IMR-90 (cell line): ENCODE measurements at places on chromosomes 1 and 21. TPM values are rescaled to one million over a fixed set of nuclear protein-coding genes. Genes with fewer than 3 reads are reported as not detected.
A peak's percentile ranks its signal among the peaks of the same experiment; 100 is the strongest.

Gene TNNI3K
- 0.28 and 0.90 TPM in 2 replicates for total RNA-seq

Gene CFHR5
- total RNA-seq = not detected in 2 replicates

Gene HCRTR1
- not detected in 2 replicates for total RNA-seq

Gene SON
- 144 and 146 TPM in 2 replicates for total RNA-seq

DNA sequence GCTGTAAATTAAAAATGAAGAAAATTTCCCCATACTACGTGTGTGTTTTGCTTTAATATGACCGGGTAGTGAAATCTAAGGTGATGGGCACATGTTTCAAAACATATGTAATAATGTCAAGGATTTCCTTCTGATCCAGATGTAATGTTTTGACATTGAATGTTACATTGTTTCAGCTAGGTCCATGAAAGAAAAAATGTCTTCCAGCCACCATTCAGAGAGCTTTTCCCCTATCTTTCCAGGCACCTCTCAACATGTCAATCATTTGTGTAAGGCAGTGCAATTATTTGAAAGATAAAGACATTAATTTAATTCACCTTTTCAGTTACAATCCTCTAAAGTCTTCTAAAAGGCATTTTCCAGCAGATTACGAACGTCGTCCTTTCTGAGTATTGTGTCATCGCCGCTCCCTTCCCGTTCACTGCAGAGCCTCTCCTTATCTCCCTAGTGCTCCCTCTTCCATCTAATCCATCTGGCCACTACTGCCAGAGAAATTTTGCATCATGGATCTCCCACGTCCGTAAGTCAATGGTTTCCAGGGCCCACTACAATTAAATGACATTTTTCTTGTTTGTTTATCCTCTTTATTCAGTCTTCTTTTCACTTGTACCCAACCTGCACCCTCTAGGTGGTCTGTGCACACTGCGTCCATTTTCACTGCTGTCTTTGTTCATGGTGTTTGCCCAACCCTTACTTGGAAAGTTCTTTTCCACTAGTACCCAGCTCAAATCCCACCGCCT is 1.3 kb upstream of the VAMP3 start:
- H3K27ac ChIP-seq = no peak overlapping the region
- no peaks in the 10 kb centered on the region for H3K4me1 ChIP-seq
- peaks cover 3% of the 10 kb centered on the region; the same call in 1 of the 2 replicates for H3K27me3 ChIP-seq
- H3K36me3 ChIP-seq = peaks cover 2% of the 10 kb centered on the region; the same call in 1 of the 2 replicates
- no peak for DNase-seq
- H3K4me3 ChIP-seq = no peak overlapping the region

DNA sequence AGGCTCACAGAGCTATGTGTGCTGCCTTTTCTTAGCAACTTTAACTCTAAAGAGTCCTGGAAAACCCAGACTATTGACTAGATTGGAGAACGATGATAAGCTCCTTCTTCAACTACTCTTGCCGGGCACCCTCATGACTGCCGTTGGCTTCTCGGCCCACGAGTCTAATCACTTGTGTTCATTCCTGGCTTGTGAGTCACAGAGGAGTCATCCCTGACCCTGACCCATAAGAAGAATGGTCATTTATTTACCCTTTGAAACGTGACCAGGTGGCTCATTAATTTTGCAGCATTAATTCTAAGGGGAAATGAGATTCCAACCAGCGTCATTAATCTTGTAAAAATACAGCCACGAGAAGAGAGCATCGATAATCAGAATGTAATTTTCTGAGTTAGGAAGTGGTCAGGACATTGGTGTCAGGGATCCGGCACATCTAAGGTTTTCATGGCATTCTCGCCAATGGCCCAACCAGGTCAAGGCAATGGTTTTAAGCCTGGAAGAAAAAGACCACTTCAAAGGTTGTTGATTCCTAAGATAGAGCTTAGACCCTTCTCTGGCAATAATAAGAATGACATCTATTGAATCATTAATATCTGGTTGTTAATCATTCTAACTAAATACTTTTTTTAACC is 183.6 kb upstream of the RUNX1 start:
- H3K36me3 ChIP-seq = no peaks in the 10 kb centered on the region
- DNase-seq = peak; percentile 92

- no peaks in the 10 kb centered on the region for H3K27me3 ChIP-seq
- H3K36me3 ChIP-seq = peaks cover 15% of the 10 kb centered on the region; the same call in 1 of the 2 replicates
- H3K4me1 ChIP-seq = no peaks in the 10 kb centered on the region
- no peak overlapping the region for H3K27ac ChIP-seq
- no peak for DNase-seq
These were observed 31.0 kb downstream of the SLC16A1 start for GRCh38 chr1:112925015-112925414.

DNA sequence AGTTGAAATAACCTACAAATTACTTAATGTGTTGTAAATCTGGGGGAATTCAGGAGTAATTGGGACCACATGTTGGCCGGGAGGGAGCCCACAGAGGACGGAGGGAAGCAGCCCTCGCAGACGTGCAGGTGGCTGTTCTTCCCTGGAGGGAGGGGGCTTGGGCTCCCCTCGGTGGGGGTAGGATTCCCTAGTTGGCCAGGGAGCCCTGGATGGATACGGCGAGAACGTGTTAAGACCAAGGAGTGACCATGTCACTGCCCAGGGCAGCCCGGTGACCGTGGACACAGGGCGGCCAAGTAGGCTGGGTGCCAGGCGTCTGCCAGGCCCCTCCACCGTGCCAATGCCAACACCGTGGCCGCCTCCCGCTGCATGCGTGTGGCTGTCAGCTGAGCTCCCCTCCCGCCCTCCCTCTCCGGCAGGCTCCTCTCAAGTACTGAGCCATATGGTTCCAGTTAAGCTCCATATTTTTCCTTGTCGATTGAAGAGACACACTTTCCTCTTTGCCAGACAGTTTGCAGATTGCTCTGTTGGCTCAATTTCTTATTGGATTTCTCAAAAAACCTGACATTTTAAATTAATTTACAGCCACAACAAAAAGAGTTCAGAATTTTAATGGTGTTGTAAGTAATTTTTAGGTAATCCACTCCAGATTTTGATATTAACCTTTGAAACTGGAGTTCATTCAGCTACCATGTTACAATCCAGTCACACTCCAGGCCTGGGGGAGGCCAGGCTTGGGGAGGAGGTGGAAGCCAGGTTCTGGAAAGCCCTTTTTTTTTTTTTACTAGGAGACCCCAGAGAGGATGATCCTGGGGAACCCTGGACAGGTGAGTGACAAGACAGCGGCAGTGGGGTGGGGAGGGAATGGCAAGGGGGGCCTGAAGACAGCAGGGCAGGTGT is 71.2 kb downstream of the CASZ1 start:
- no peak overlapping the region for H3K27ac ChIP-seq
- DNase-seq = peak; percentile 8
- no peaks in the 10 kb centered on the region for H3K36me3 ChIP-seq
- peaks cover 38% of the 10 kb centered on the region for H3K27me3 ChIP-seq
- peaks cover 8% of the 10 kb centered on the region; the same call in 1 of the 2 replicates for H3K4me1 ChIP-seq
- no peak overlapping the region for H3K4me3 ChIP-seq

DNA sequence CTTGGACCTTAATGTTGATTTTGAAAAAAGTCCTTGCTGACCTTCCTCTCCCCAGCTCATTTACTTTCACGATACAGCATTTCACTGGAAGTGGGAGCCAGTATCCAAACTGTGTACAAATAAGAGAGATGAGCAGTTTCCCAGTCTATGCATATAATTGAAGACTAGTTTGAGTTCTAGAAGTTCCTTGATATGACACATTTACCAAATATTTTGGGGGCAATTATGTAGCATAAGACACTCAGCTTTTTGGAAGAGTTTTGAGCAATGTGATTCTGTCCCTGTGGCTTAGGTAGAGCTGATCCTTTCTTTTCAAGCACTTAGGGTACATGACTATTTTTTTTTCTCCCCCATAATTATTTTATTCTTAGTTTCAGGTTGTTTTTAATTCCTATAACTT is 26.4 kb downstream of the GIPC2 start:
- no peak for DNase-seq
- H3K27ac ChIP-seq = no peak overlapping the region
- peaks cover 1% of the 10 kb centered on the region; the same call in 1 of the 2 replicates for H3K4me1 ChIP-seq

GRCh38 chr1:67610450-67610849 is 74.6 kb upstream of the GADD45A start:
- H3K27ac ChIP-seq = no peak overlapping the region
- no peaks in the 10 kb centered on the region for H3K36me3 ChIP-seq
- H3K27me3 ChIP-seq = peaks cover 2% of the 10 kb centered on the region
